Right lobe of liver (tissue), 6 donors: ENCODE measurements at places on chromosomes 12 and 14.

GRCh38 chr12:14828892-14829291 lies 14.4 kb downstream of the ART4 start:
- DNase-seq, result no peak

GRCh38 chr14:71430678-71431376 lies 501.4 kb upstream of the RGS6 start:
- no peak for DNase-seq

DNA sequence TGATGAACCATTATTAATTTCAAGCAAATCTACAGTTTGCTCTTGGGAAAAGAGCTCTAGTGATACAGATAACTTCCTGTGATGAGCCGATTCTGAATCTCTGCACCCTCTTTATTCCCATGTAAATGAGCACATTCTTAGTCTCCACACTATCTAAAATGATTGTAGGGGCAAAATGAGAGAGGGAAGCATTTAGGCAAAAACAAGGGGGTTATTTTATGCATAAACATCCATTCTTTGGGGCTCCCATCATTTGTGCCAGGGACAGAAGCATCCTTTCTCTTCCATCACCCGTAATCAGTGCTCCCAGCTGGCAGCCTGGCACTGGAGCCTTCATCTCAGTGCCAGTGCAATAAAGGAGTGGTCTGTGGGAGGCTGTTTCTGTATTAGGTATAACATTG lies 1.7 kb upstream of the GPD1 start:
- no peak for DNase-seq

DNA sequence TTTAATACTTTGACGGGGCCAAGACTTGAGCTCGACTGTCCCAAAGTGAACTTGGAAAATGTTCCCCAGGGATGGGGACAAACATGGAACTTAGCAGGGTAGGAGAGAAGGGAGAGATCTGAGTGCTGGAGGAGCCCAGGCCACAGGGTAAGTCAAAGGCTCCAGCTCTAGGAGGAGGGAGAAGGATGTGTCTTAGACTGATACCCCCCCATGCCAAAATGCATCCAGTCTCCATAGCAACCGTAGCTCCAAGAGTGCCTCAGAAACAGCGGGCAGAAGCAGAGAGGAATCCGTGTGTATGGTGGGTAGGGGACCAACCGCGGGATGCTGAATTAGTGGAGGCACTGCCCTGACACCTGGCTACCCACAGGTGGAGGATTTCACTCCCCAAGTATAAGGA lies 845 bp upstream of the AGAP2 start:
- DNase-seq, result no peak

- DNase-seq, result no peak
Measured at GRCh38 chr12:27915021-27915420, 57.5 kb downstream of the PTHLH start.

DNA sequence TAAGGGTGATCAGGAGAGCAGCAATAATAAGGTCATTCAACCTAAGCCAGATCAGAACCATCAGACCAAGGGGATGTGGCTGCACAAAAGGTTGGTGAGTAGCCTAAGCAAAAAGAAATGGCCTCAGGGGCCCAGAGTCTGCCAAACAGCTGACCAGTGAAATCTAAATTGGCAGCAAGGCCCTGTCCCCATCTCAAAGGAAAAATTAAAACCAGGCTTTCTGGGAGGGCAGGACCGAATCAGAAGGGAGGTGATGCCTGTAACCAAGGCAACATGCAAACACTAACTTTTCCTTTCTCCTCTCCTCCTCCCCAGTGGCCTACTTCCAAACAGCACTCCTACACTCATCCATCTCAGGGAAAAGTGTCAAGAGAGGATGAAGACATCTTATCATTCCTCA lies 256.4 kb downstream of the NUAK1 start:
- DNase-seq, result no peak

DNA sequence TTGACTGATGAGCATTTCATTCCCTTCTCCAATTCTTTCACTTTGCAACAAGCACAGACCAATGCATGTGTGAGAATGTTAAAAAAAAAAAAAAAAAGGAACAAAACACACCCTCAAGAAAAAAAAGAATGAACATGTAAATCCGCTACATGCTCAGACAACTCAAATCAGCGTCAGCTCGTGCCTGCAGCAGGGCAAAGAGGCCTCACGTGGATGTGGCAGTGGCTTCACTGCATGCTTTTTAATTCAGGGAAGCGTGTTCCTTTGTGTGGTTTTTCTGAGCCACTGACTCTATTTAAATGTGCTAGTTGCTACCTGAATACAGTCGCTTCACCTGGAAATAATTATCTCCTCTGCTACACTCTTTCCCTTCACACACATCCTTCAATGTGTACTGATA lies 55.1 kb downstream of the PPP1R36 start:
- no peak for DNase-seq

DNA sequence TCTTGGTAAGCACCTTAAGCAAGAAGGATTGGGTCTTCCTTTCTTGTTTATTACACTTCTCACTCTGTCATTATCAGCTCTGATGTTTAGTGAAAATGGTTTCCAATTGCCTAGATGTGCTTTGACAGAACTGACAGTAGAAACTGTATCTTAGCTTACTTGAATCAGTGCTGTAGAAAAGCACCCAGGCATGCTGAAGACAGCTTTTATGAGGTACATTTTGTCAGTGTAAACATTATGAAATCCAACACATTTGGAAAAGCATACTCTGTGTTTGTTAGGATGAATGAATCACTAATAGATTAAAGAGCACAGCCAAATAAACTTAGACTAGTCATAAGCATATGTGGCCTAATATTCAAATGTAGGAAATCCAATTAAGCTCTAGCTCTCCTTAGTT lies 290.2 kb upstream of the NPAS3 start:
- DNase-seq, result no peak

DNA sequence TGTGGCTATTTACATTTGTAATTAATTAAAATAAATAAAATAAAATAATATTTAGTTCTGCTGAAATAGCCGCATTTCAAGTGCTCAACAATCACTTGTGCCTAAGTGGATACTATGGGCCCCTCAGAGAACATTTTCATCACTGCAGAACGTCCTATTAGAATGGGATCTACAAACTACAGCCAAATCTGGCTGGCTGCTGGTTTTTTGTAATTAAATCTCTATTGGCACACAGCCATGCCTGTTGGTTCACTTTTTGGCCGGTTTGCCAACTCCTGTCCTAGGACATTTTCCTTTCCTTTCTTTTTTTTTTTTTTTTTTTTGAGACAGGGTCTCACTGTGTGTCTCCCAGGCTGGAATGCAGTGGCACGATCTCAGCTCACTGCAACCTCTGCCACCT lies 9.8 kb downstream of the CCDC63 start:
- no peak for DNase-seq

DNA sequence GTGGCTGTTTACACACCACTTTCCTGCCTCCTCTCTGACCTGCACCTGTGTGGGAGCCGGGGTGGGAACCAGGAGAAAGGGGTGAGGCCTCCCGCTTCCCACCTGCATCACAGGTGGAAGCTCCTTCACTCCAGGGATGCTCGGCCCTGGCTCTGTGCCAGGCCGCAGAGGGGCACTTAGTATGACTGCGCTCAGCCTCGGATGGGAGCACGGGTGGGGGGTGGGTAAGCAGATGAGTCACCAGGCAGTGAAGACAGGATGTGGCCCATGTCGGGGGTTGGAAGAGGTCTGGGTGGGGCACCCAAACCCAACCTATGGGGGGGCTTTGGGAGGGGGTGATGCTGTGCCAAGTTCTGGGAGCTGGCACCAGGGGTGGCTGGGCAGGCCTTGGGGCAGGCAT lies 7.4 kb upstream of the CYP46A1 start:
- no peak for DNase-seq

DNA sequence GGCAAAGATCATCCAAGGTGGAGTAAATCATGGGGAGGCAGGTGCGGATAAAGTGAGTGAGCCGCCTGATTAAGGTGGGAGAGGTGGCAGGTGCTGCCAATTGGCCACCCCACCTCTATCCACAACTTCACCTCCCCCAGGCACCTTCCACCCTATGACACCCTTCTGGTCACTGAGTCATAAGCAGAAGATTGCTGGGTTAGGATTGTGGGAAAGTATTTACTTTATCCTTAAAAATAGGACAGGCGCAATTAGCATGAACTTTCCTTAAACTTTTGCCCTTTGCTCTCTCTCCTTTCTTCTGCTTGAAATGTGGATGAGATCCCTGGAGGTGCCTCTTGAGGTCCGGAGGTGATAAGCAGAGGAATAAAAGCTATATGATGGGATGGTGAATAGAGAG lies 14.9 kb upstream of the BMP4 start:
- DNase-seq, result no peak

DNA sequence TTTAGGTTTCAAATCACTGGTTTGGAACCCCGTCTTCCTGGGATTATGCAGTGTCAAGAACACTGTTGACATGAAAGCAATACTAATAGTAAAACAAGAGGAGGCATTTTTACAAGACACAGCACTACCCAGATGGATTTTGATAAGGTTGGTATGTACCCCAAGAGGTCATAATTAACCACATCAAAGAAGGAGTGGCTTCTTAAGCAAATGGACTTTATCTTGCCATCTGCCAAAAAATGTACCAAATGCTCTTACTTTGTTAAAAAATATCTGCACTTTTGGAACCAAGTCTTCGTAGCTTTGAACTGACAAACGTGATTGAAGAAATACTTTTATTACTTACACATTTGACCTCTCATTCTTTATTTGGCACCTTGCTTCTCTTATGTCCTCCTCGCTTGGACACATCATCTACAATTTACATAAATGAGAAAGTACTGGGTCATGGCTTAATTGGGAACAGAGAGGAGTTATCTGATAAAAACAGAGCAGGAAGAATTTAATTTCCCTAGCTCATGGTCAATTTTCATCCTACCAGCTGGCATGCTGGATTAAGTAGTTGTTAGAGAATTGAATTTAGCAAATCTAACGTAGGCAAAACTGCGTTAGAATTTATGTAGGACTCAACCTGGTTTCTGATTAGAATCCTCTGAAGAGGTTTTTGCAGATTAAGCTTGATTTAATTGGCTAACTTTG lies 54.5 kb upstream of the PRICKLE1 start:
- DNase-seq, result no peak

DNA sequence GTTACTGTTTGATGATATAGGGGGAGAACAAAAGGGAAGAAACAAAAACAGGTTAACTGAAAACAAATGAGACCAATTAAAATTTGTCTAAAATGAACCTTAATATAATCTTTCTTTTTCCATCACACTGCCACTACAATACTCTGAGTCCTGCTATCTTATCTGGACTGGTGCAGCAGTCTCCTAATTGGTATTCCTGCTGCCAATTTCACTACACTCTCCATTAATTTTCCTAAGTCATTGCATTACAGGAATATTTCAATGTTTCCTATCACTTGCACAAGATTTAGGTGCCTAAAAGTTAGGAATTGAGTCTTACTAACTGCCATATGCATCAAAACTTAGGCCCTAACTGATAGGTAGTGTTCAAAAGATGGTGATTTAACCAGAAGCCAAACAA lies 884.9 kb upstream of the MGAT4C start:
- no peak for DNase-seq

DNA sequence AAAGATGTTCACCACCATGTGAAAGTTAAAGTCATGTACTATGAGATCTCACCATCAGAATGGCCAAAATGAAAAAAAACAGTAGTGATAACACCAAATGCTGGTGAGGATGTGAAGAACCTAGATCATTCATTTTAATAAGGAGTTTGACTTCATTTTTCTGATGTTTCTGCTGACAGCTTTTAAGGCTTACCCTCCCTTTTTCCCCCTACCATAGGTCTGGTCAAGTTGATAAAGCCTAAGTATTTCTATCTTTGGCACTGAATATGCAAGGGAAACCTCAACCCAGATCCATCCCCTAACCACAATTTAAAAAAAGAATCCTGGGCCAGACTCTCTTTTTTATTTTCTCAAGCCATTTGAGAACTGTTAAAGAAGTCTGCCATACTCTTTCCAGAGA lies 689.6 kb upstream of the FOXG1 start:
- DNase-seq, result no peak
